ENCODE measurements at places on chromosomes 1 and 21.
A peak's percentile ranks its signal among the peaks of the same experiment; 100 is the strongest.

GRCh38 chr1:178938959-178939317 lies 68.1 kb upstream of the ANGPTL1 start:
- peak; percentile 94 for DNase-seq

GRCh38 chr1:10280439-10281350 lies 70.3 kb downstream of the KIF1B start:
- no peak for DNase-seq

DNA sequence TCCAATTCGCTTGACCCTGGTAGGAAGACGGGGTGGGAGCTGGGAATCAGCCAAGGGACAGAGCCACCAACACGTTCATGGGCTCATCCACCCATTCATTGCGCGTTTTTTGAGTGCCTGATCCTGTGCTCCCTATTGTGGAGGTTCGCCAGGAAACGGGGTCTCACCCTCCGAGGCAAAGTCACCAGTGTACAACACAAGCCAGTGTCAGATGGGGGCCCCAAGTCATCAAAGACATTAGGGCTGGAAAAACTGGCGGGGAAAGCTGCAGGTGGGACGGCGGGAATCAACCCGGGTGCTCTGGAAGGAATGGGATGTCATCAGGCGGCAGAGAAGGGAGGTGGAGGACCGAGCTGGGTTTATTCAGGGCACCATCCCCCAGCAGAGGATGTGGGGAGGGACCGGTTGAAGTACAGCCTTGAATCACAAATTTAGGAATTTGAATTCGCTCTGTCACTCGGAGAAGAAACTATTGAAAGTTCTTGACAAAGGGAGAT lies 667 bp upstream of the NID1 start:
- DNase-seq: no peak

DNA sequence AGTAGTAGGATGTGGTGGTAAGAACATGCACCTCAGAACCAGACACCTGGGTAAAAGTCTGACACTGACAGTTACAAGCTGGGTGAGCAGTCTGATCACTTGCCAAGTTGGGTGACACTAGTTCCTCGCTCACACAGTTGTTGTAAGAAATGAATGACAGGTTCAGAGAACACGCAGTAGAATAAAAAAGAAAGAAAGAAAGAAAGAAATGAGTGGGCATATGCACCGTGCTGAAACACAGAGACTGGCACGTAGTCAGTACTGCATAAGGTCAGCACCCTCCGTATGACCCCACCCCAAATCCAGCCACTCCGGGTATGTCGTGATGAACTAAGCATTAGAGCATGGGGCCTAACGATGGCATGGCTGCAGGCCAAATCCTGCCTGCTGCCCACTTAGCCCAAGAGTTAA lies 90.6 kb downstream of the GLUL start:
- no peak for DNase-seq

- peak; percentile 43 for DNase-seq
These were observed 350.5 kb upstream of the VAMP3 start for GRCh38 chr1:7420470-7421100.

- no peak for DNase-seq
These were observed 207.4 kb upstream of the NRIP1 start for GRCh38 chr21:15272171-15272570.

DNA sequence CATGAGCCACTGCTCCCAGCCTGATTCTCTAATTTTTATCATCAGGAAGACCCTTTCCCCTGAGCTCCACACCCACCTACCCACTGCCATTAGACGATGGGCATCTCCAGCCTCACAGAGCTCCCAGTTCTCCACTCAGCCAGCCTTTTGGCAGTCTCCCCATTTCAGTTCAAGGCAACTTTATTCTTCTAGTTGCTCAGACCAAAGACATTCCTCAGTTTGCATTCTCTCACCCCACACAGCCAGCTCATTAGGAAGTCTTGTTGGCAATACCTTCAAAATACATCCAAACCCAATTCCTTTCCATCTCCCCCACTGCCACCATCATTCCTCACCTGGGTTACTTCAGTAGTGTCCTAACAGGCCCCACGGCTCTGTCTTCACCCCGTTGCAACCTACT lies 53.4 kb upstream of the COX20 start:
- no peak for DNase-seq

DNA sequence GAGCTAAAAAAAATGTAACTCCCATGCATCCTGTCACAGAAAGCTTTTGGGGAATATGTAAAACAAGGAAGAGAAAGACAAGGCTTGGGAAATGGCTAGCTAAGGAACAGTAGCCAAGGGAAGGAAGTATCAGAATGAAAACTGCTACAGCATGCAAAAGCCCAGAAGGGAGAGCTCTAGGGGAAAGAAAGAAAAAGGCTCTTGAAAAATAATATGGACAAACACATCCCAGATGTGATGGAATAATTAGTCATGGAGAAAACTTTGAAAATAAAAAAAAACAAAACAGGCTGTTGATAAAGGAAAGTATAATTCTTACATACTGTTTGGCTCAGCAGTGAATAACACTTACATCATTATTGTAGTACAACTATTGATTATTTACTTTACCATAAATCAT lies 47.9 kb upstream of the VCAM1 start:
- DNase-seq: no peak

GRCh38 chr1:17653728-17654351 lies 101.3 kb upstream of the ACTL8 start:
- no peak for DNase-seq

DNA sequence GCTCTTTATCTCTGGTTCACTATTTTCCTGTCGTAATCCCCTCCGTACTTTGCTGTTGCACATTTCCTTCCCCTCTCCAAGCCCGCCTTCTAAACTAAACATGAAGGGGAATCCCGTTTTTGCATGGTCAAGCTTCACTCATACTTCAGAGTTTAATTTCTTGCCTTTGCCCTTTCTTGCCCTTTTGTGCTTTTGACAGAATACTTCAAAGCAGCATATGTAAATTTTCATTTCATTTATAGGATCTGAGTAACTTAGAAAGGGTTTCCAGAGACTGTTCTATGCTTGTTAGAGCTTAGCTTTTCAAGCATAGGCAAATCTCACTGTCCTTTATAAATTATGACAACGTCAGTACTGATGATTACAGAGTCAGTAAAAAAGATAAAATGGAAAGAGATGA lies 27.7 kb downstream of the SPATA45 start:
- DNase-seq: no peak

GRCh38 chr1:211260141-211261107 lies 1.3 kb downstream of the RCOR3 start:
- DNase-seq: peak; percentile 95

DNA sequence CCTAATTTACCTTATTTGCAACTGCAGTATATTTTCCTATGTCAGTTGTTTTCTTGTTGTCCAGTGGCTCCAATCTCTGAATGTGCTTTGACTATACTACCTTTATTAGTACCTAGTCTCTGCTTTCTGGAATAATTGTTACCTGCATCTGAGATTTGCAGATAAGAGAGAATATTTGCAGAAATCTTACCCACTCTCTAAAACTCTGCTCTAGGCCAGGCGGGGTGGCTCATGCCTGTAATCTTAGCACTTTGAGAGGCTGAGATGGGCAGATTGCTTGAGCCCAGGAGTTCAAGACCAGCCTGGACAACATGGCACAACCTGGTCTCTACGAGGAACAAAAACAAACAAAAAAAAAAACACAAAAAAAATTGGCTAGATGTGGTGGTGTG lies 2.0 kb upstream of the SYDE2 start:
- DNase-seq: no peak

DNA sequence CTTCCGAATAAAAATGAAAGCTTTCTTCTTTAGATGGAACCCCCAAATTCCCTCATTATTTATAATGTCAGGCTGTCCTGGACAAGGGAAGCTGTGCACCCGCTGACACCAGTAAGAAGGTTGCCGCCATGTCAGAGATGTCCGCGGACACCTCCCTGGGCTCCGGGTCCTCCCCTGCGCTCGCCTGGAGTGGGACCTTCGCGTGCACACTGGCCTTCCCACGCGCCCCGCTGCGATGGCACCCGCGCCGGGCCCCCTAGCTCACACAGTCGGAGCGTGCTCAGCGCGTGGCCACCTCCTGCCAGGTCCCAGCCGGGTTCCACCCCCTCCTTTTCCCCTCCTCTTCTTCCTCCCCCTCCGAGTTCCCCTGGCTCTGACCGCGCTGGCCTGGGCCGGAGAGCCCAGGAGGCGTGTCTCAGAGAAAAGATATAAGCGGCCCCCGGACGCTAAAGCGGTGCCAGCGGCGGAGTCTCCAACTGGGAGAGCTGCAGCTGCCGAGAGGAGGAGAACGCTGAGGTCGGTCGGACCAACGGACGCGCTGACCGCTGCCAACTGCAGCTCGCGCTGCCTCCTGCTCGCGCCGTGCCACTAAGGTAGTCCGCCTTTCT lies at the start of gene G0S2:
G0S2 (plus strand) TSS at position 456 of the 608 bp plus-strand sequence. CDS start 273 bp downstream, outside the sequence.
- peak; percentile 93 for DNase-seq

DNA sequence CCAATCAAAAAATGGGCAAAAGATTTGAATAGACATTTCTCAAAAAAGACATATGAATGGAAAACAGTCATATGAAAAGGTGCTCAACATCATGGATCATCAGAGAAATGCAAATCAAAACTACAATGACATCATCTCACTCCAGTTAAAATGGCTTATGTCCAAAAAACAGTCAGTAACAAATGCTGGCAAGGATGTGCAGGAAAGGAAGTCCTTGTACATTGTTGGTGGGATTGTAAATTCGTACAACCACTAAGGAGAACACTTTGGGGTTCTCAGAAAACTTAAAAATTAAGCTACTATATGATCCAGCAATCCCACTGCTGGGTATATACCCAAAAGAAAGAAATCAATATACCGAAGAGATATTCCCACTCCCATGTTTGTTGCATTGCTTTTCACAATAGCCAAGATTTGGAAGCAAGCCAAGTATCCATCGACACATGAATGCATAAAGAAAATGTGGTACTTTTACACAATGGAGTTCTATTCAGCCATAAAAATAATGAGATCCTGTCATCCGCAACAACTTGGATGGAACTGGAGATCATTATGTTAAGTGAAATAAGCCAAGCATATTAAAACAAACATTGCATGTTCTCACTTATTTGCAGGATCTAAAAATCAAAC lies 17.9 kb downstream of the GBP5 start:
- DNase-seq: no peak

DNA sequence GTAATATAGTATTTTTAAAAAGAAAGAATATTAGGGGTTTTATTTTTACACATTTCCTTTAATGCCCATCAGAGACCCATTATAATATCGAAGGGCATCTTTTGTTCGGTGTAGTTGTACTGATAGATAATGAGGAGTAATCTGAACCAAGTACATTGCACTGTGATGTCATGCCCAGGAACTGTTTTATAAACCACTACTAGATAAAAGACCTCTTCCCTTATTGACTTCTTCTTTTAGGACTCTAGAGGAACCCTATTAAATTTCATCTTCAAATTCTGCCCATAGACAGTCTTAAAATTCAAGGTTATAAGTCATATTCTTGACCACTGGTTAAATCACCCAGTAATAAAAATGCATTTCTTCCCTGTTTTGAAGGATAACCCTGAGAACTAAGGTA lies 206.5 kb downstream of the NRIP1 start:
- no peak for DNase-seq

DNA sequence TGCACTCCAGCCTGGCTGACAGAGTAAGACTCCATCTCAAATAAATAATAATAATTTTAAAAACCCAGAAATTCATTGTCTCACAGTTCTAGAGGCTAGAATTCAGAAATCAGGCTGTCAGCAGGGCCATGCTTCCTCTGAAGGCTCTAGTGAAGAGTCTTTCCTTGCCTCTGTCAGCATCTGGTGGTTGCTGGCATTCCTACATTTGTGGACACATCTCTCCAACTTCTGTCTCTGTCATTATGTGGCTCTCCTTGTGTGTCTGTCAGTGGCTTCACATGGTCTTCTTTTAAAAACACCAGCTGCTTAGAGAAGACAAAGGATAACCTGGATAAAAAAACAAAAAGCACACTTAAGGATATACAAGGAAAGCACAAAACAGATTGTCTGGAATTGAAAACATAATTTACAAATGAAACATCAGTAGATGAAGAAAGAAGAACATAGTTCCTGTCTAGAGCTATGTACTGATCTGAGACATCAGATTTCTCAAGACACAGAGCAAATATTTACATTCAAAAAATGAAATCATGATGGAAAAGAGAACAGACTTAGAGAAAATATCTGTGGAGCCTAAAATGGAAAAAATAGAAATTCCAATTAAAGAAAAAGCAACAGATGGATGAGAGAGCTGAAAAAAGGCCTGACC lies 32.7 kb upstream of the ASB17 start:
- DNase-seq: no peak

GRCh38 chr1:25544243-25544764 lies 898 bp downstream of the LDLRAP1 start:
- no peak for DNase-seq

DNA sequence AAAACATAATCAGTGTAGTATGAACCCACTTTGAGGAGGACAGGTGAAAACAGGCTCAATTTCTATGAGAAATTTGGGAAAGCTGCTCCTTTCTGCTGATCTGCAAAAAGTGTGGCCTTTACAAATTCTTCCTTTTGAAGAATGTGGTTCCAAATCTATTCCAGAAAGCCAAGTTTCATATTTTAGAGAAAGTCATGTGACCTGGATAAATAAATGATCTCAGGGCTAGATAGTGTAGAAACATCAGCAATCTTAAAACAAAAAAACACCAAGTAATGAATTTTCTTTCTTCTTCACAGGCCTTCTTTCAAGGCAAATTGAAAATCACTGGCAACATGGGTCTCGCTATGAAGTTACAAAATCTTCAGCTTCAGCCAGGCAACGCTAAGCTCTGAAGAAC lies 11.7 kb upstream of the PODN start:
- no peak for DNase-seq

- peak; percentile 97 for DNase-seq
These were observed at the start of gene ISG15 for GRCh38 chr1:1013105-1013921. Gene ISG15, plus strand, starts transcription at chr1:1013497. Its CDS starts 77 bp downstream, at chr1:1013574.

DNA sequence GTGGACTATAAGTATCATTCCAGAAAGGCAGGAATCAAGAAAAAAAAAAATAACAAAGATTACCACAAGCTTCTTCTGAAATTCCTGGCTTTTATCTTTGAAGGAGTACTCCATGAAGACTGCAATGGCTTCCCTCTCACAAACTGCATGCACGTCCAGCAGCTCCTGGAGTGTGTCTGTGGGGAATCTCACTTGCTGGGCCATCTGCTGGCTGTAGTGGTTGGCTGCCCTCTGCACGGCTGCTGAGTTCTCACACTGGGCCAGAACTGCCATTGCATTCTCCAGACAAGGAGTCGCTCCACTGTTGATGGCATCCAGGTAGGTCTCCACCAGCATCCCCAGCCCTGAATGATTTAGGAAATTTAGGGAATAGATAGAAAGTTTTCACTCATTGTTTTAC lies 23.3 kb upstream of the GBP2 start:
- DNase-seq: no peak
